ENCODE measurements at places on chromosomes 11 and 22.

- no peak for DNase-seq
Observed at GRCh38 chr11:119894916-119895315, 165.9 kb upstream of the NECTIN1 start.

DNA sequence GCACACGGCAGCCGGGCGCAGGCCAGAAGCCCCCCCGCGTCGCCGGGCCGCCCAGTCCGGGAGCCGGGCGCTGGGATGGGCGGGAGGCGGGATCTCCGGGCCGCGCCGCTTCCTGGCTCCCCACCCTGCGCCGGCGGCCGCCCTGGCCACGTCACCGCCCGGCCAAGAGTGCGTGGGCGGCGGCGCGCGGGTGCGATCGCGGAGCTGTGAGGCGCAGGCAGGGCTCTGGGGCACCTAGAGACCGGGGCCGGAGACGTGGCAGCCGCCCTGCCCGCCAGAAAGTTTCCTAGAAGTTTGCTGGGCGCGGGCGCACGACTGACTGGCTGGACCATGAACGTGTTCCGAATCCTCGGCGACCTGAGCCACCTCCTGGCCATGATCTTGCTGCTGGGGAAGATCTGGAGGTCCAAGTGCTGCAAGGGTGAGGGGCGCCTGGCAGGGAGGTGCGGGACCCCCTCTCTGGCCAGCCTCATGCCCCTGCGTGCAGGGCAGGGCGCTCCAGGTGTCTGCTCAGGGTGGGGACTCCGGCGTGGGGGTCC lies at the start of gene KDELR3:
Gene KDELR3, plus strand, starts transcription at position 193 of the 539 bp plus-strand sequence. Its CDS starts 138 bp downstream, at position 331.
- peak; percentile 26 for DNase-seq

DNA sequence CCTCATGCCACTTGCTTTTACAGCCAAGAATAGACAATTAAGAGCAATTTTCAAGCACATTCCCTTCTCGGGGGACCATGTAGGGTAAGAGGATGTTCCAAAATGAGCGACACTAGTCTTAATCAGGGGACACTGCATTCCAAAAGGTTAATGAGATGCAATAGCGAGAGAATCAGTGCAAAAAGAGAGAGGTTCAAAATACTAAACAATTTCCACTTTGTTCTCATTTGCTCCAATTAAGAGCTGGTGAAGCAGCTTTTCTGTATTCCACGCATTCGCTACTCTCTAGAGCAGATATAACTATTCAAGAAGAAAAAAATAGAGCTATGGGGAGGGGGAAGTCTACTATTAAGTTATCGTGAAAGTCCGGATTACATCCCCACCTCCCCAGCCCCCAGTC lies 811 bp downstream of the LRRC4C start:
- DNase-seq: no peak

- peak; percentile 77 for DNase-seq
Observed at GRCh38 chr11:129895126-129896041, at the start of gene NFRKB. Gene NFRKB (minus strand): TSS chr11:129895578. CDS start chr11:129892849, 2,729 bp downstream.

DNA sequence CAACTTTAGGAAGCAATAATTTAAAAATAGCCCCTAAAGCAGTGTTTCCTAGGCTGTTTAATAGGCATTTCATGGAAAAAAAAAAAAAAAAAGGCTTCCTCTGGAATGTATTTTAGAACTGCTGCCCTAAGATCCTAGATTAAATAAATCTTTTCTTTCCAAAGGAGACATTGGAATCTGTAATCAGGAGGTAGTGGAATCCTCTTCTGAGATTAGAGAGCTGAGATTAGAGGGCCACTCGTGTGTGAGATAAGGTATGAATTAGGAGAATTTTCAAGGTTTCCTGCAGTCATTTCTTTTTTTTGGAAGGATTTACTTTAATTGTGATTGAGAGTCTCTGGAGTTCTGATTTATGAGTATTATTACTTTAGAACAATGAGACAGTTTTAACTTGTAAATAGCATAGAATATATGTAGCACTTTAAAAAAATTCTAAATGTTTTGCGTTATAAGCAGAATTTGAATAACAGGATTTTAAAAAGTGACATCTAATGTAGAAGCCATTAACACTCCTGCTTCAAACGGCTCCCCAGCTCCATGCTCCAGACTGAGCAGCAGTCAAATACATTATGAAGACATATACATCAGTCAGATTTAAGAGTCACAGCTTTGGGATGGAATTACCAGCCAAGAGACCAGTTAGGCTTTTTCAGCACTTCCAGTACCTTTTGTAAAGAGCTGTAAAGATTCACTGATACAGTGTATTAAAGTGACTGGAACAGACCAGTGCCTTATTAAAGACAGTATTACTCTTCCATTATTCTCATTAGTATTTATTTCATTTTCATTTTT lies 5.0 kb downstream of the EED start:
- no peak for DNase-seq

DNA sequence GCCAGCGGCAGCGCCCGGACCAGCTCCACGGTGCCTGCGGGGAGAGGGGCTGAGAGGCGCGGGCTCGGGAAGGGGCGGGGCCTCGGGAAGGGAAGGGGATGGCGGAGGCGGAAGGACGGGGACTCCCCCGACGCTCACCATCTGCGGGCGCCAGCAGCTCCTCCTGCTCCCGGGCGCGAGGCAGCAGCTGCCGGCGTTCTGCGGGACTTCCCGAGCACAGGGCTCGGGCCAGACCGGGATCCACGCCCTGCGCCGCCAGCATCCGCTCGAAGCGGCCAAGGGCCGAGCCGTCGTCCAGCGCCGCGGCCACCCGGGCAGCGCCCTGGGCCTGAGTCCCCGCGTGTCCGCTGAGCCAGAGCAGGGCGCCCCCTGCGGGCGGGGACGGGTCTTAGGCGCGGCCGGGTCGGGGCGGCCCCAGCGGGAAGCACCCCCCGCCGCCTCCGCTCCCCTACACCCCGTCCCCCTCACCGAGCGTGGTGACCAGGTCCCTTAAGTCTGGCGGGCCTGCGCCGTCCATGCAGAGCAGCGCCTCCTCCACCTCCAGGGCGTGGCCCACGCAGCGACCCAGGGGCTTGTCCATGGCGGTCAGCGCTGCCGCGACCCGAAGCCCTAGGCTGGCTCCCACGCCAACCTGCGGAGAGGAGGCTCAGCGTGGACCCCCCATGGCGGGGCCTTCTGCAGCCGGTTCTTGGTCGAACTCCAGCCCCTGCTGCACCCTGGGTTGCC lies 873 bp upstream of the SCO2 start:
- peak; percentile 94 for DNase-seq

- DNase-seq: no peak
Observed at GRCh38 chr22:35446365-35446764, 46.4 kb downstream of the MCM5 start.

Measured in SJCRH30 (cell line).